Left renal cortex interstitium (tissue), 4 donors: ENCODE measurements at places on chromosomes 11 and 22.

DNA sequence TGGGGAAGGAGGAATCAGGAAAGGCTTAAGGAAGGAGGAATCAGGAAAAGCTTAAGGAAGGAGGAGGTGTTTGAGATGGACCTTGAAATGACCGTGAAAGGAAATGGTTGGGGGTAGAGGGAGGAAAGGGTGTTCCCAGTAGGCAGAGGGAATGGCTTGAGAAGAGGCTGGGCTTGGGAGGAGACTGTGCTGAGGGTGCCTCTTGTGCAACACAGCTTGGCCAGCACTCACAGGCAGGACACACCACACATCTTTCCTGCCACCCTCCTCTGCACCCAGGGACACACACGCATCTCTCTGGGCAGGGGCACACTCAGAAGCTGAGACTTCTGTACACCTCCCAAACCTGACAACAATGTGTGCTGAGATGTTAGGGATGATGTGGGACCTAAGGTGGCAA, 151.4 kb downstream of the FBXO7 start:
- no peak for DNase-seq

GRCh38 chr22:44828193-44828592, 75.8 kb downstream of the ARHGAP8 start:
- DNase-seq, result no peak

DNA sequence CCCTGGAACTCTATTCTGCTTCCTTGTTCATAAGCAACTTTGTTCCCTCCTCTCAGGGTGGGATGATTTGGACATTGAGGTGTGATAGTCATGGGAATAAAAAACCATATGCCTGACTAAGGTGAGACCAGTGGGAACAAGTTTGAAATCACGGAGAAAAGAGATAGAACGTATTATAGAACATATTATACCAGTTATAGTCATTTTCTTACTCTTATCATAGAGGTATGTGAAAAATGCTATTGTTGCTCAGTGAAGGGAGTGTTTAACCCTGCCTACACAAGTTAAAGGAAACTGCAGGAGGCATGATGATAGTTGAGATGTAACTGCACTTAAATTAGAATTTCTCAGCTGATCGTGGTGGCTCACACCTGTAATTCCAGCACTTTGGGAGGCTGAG, 15.5 kb downstream of the OR6Q1 start:
- DNase-seq, result no peak

DNA sequence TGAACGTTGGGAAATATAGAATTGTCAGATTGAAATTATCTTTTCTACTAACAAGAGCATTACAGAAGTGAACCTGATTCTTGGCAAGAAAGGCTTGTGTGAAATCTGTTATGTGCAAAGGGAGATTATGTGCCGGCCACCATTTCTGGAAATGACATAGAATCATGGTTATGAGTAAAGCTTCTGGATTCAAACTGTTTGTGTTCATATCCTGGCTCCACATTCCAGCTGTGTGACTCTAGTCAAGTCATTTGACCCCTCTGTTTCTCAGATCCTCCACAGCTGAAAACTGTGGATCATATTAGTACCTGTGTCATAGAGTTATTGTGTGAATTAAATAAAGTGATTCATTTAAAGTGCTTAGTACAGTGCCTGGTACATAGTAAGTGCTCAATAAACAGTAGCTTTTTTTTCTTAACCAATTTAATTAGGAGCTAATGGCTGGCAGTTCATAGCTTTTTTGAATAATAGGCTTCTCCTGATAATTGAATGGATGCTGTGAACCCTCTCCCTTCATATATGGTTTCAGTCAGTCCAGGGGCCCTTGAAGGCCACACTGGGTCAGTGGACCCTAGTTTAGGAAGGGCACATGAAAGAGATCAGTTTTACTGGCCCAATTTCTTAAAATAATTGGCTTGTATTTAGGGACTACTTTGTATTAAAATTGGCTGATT, 34.6 kb downstream of the EHF start:
- DNase-seq, result no peak

- no peak for DNase-seq
Observed at GRCh38 chr11:121587182-121587581, 134.4 kb upstream of the SORL1-AS1 start.
